ENCODE measurements at places on chromosomes 4 and X.

GRCh38 chrX:13285693-13286092 lies 34.2 kb downstream of the ATXN3L start:
- DNase-seq = no peak

- DNase-seq = no peak
Measured at GRCh38 chr4:84706286-84706685, 123.4 kb downstream of the CDS1 start.

- DNase-seq = no peak
Measured at GRCh38 chr4:91198951-91199350, 1071.8 kb downstream of the CCSER1 start.

GRCh38 chr4:70713453-70714078 lies 8.2 kb upstream of the RUFY3 start:
- DNase-seq = no peak

- DNase-seq = no peak
Measured at GRCh38 chr4:51884055-51884454, 41.1 kb downstream of the DCUN1D4 start.
